GDM1 (cell line): ENCODE measurements at places on chromosomes 1 and 21.

- DNase-seq, result no peak
These were observed 859.6 kb downstream of the LTN1 start for GRCh38 chr21:28133116-28133515.

DNA sequence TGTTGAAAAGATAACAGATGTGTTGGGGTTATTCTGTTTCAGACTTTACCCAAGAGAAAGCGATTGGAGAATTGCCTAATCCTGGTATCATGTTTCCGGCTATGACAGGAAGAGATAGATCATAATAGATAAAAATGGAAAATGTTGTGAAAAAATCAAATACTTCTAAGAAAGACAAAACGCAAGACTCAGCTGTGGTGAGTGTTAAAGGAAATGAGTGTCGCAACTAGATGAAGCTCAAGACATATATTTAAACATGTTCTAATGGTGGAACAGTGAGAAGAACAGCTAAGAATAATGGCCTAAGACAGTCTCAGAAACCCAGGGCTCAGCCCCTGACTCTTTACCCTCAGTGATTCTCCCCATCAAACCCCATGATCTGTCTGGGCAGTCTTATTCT, 426.7 kb upstream of the RUNX1 start:
- no peak for DNase-seq

GRCh38 chr1:20558191-20558590, 5.8 kb downstream of the FAM43B start:
- DNase-seq, result no peak

- DNase-seq, result no peak
These were observed 36.8 kb upstream of the ZNF678 start for GRCh38 chr1:227526524-227526923.

- no peak for DNase-seq
These were observed 90.7 kb downstream of the RPE65 start for GRCh38 chr1:68359045-68359444.

- DNase-seq, result no peak
These were observed 11.5 kb downstream of the MORN1 start for GRCh38 chr1:2379733-2380404.

DNA sequence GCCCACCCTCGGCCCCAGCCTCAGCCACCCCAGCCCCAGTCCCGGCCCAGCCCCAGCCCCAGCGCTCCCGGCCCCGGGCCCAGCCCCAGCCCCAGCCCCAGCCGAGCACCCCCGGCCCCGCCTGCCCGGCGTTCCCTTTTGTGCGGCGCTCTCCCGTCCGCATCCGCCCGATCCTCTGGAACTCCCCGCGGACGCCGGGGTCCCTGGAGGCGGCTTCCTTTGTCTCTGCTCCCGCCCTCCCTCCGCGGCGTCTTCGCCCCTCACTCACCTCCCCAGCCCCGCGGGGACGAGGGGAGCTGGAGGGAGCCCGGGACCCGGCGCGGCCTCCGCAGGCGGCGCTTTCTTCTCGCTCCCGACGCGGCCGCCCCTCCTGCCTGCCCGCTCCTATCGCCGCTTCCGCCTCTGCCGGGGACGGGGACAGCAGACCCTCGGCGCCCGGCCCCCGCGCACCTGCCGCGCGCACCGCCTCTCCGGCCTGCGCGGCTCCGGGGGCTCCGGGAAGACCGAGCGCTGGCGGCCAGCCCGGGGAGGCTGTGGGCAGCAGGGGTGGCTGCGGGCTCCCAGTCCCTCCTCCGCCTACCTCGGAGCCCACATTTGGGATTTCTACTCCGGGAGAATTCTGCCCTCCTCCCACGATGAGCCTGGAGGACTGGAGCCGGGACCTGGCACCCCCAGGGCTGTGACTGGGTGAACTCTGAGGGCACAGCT, 14.0 kb downstream of the AGRN start:
- no peak for DNase-seq

DNA sequence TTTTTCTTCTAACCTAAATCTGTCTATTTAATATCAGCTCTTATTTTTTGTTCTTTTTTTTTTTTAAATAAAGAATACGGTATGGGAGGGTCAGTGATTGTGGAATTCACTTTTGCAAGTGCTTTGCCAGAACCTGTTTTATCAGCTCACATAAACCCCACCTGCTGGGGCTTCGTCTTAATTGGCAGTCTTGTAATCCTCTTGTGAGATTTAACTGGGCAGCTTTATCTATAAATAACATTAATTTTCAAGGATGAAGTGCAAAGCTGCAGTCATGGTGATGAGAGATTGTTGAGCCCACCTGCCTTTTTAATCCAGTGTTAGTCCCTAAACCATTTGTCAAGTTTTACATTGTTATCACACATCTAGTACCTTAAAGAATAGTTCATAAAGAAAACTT, 18.2 kb upstream of the PDC start:
- DNase-seq, result no peak

DNA sequence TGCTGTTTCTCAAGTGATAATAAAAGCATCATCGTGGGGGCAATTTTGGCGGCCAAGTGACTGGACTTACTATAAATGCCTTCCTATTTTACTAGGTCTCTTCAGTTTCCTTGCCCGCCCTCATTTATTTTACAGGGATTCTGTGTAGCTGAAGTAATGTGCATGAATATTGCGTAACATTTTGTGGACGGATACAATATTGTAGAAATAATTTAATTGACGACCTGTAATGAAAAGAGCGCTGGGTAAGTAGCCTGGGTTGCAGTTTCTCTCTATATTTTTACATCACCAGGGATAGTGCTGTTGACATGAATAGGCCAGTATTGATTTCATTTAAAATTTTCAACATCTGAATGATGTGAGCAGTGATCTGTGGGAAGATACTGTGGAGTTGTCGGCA, 28.1 kb upstream of the LMO4 start:
- no peak for DNase-seq

GRCh38 chr1:110540891-110541685, 22.1 kb upstream of the KCNA10 start:
- DNase-seq, result no peak
